SJCRH30 (cell line): ENCODE measurements at places on chromosomes 4 and X.

DNA sequence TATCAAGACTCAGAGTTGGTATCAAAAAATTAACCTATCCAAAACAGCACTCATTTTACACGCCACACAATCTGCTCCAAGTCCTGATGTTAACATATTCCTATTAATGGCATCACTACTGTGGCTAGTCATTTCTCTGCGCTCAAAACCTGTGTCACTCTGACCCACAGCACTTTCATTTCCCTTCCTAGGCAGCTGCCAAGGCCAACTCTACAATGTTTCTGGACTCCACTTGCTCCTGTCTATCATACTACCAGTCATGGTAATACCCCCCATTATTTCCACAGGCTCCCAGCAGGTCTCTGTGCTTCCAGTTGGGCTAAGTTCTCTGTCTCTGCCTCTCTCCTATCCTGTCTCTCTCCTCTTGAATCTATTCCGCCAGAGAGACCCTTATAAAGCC is 323.6 kb downstream of the NR3C2 start:
- DNase-seq, result peak; percentile 93

DNA sequence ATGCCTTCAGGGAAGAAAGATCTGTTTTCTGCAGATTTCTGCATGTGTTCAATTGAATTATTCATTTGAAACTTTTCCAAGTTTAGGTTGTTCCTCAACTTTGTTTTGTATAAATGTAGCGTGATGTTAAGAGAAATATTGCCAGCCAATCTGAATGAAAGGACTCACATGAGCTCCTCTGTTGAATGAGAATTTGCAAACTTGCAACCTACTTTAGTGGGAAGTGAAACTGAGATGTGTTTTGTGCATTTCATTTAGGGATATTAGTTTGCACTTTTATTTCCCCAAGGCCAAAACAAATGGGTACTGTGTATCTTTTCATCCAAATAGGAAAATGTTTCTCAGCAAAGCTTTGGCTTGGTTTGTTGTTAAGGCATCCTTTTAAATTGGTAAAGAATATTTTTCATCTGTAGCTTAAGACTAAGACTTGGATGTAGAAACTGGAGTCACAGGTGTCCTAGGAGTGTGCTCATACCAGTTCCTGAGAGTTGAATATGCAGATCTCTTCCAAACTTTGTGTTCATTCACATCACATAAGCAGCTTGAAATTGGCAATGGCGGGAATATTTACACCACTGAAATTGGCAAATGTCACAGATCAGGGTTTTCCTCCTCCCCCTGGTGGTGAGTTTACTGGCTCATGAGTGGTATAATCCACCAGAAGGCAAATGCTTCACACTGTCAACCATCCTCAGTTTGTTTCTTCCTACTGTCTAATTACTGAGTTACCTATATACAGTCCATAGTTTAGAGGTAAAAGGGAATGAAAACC is 193.6 kb upstream of the BANK1 start:
- no peak for DNase-seq

GRCh38 chr4:113056318-113056717 is 6.9 kb downstream of the ANK2 start:
- DNase-seq, result no peak

DNA sequence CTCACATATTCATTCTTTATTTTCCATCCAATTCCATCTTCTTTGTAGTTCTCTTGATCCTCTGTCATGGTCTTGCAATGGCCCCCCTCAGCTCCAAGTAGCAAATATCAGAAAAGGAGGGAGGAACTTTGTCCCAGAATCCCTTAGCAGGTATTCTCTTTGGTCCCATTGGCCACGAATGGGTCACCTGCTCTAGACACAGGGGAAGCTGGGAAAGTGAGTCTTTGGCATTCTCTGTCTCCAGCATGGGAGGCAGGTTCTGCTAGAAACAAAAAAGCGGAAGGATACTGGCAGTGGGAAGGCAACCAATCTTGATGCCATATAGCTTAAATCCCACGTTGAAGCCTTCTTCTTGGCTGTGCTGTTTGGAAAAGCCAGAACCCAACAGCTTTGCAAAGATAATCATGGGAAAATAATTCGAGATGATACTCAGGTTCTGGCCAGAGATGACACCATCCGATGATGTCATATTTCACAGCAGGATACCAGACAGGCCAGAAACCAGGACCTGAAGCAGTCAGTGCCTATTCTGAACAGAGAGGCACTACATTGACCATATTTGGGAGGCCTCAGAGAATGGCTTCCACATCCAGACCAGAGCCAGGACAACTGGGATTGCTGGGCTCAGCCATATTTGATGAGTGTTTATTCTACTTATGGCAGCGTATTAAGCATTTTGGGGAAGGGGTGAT is 110.4 kb upstream of the ATXN3L start:
- DNase-seq, result no peak

DNA sequence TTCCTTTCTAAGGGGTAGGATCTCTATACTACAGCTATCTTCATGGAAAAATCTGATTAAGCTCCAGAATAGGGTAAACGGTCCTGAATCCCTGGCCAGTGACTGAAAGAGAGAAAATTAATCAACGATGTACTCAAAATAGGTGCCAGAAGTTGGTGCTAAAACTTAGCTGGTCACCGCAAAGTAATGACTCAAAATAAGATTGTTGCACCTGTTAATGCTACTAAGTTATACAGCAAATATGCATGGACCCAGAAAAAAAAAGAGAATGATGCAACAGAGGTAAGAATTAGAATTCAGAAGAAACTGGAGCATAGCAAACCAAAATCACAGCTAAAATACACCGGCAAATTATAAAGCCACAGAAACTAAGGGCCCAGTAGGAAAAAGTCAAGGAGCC is 239.7 kb upstream of the FAM241A start:
- DNase-seq, result no peak

- no peak for DNase-seq
These were observed 13.8 kb downstream of the BCOR start for GRCh38 chrX:40083979-40084359.

DNA sequence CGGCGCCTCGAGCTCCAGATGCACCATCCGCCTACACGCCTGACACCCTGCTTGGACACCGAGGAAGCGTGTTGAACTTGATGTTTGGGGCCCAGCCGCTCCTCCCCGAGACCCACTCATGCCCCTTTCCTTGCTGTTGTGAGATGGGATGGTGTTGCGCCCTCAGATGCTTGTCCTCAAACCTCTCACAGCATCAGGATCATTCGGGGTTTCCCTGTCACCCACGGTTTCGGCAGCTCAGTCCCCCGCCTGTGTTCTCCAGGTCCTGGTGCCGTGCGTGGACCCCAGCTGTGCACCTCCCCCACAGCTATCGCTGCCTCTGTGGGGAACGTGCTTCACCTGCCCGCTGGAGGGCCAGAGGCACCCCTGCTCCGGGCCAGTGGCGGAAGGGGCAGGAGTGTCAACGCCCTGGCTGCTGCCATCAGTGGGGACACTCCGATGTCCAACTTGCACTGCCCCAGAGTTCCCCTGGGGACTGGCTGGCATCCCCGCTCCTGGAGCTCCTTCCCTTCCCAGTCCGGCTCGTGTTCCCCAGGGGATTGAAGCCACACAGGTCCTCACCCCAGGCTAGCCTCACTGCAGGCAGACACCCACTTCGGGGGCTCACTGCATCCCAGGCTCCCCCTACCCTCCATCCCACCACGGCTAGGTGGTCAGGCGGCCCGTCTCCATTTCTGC is 82.3 kb upstream of the ADRA2C start:
- DNase-seq, result no peak

- no peak for DNase-seq
These were observed 13.2 kb downstream of the NEIL3 start for GRCh38 chr4:177322881-177323280.

GRCh38 chr4:74228691-74229640 is 71.0 kb downstream of the MTHFD2L start:
- DNase-seq, result peak; percentile 79

DNA sequence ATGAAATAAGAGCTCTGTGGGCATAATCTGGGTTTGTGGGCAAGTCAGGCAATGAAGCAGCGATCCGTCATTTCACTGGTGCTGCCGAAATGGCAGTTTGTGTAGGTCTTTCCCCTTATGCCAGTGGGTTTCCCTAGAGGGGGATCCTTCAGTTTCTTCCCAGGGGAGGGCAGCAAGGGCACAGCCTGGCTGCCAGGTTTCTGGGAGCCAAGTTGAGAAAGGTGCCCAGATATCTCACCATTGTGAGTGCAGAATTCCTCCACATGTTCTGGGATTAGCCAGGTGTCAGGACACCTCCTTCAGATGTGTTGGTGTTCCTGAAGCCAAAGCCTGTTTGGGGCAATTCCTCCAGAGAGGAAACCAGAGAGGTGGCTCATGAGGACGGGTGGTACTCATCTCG is 28.0 kb downstream of the MSX1 start:
- DNase-seq, result no peak

DNA sequence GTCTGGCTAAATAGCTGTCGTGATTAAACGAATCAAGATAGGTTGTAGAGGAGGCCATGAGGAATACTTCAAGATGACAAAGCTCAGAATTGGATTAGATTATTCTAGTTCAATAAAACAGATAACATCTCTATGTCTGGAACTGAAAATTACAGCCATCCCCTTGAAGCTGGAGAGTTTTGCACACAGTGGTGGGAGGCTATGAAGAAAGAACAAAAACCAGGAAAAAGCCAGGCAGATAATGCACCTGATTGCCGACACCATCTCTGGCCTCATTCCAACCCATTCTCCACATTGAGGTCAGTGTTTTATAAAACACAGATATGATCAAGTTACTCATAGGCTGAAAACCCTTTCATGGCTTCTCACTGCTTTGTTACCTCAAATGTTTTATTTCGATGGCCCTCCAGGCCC is 188.3 kb downstream of the RASL11B start:
- no peak for DNase-seq

DNA sequence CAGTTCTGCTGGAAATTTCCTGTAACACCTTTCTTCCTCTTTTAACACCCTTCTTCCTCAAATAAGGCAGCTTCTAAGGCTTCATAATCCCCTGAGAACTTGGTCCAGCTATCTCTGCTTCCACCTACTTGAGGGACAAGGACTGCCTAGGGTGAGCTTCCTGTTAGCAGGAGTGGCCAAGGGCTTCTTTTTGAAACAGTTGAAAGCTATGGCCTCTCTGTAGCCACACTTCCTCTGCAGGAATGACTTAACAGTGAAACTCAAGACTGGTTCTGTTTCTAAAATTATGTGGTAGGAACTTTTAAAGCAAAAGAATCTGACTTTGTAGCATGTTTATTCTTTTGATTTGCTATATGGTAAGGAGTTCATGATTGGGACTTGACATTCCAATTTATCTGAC is 108.5 kb upstream of the WDR1 start:
- no peak for DNase-seq

- DNase-seq, result no peak
These were observed 131.7 kb downstream of the CLCN4 start for GRCh38 chrX:10288373-10288975.
